ENCODE measurements at places on chromosomes 13 and 19.
A peak's percentile ranks its signal among the peaks of the same experiment; 100 is the strongest.

GRCh38 chr19:39795001-39795400 lies 16.3 kb downstream of the LEUTX start:
- no peak for DNase-seq

GRCh38 chr19:51320280-51320657 lies 8.8 kb downstream of the IGLON5 start:
- peak; percentile 40 for DNase-seq

- DNase-seq = no peak
These were observed 56.2 kb upstream of the ARHGEF7 start for GRCh38 chr13:111058796-111059506.

DNA sequence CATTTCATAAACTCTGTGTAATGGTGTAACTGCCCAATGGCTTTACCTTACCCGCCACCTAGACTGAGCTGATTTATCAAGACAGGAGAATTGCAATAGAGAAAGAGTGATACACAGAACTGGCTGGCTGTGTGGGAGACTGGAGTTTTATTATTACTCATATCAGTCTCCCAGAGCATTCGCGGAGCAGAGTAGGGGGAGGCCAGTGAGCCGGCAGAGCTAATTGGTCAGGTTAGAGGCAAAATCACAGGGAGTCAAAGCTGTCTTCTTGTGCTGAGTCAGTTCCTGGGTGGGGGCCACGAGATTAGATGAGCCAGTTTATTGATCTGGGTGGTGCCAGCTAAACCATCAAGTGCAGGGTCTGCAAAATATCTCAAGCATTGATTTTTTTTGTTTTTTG lies 23.4 kb upstream of the SLITRK1 start:
- no peak for DNase-seq

DNA sequence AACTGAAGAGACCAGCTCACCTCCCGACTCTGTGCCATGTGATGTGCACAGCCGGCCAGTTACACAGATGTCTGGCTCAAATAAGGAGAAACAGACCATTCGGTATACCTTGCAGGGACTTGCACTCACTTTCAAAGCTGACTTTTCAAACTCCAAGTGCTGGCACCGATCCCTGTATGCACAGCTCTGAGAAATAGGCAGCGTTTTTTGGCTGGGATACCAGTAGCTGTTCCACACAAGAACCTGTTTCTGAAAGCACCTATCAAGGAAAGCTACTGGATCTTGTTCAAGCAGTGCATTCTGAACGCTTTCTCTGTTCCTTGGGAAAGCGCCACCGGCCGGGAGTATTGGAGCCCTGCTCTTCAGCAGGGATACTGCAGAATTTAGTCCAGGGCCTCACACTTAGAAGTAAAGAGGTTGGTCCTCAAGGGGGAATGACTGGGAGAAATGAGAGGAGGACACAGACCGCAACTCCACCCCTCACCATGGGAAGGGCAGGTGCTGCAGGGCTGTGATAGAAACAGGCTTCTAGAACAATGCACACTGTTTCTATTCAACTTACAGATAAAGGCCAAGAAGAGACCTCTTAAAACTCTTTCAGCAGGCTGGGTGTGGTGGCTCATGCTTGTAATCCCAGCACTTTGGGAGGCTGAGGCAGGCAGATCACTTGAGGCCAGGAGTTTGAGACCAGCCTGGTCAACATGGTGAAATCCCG lies 53.6 kb upstream of the PABPC3 start:
- no peak for DNase-seq

DNA sequence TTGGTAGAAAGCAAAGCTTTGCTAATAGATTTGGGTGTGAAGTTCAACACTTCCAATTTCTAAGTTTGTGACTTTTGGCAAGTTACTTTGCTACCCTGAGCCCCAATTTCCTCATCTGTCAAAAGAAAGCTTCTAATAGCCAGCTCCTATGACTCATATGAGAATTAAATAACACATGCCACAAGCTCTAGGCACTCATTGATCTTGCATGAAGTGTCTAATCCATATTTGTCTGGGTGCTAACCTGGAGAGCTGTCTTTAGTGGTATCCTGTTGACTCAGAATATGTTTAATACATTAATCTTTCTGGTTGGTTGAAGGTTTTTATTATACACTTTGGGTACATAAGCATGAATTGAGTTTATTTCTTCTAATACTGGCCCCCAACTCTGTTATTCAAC lies 188.8 kb downstream of the POSTN start:
- DNase-seq = no peak

DNA sequence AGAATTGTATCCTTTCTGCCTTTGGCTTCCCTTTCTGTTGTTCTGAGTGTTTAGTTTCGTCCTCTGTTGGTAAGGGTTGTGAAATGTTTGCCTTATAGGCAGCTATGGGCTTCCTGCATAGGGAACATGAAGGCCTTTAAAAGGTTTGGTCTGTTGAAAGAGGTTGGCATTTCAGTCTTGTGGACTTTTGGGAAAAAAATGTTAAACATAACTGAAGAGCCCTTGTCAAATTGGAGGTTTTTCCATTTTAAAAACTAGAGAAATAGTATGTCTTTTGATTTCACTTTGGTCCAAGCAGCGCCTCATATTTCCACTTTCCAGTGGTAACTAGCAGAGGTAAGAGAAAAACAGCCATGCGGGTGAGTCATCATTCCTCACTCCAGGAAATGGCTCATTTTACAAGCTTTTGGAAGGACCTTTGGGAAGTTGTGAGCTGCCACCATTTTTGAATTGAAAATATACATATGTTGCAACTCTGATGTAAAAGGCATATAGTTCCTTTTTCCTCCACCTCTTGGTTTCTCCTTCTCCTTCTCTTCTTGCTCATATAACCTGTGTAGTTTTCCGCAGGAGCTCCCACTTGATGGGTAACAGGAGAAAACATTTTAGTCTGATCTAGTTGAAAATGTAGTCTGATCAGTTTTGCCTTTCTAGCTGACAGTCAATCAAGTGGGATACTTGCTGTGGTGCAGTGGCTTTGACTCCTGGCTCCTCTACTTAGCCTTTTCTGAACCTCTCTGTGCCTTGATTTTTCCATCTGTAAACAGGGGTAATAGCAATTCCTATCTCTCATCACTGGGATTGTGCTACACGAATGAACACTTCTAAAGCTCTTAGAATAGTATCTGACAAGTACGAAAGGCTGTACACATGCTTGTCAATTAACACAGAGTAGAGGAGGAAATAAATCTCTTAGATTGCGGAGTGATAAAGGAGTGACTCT lies 23.0 kb downstream of the GPC6 start:
- no peak for DNase-seq

DNA sequence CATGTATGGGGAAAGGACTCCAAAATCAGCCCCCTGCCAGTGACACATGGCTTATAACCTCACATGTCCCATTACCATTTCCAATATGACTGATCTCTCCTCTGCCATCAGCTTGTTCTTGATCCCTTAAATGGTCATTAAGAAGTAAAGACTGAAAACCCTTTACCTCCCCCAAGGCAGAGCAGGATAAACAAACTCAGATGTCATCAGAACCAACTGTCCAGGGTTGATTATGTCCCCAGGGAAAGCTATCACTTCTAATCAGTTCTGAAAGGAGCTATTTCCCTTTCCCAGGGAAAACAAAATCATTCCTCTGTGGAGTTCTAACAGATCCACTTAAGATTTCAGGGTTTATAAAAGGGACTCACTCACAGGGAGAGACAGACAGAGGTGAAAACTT lies 350.9 kb downstream of the SUCLA2 start:
- DNase-seq = no peak

GRCh38 chr13:28528848-28529247 lies 33.9 kb upstream of the FLT1 start:
- DNase-seq = no peak

- DNase-seq = no peak
These were observed 139.8 kb upstream of the SOX1 start for GRCh38 chr13:111927181-111927540.

- DNase-seq = no peak
These were observed 14.4 kb downstream of the DCAF15 start for GRCh38 chr19:13966684-13967128.

DNA sequence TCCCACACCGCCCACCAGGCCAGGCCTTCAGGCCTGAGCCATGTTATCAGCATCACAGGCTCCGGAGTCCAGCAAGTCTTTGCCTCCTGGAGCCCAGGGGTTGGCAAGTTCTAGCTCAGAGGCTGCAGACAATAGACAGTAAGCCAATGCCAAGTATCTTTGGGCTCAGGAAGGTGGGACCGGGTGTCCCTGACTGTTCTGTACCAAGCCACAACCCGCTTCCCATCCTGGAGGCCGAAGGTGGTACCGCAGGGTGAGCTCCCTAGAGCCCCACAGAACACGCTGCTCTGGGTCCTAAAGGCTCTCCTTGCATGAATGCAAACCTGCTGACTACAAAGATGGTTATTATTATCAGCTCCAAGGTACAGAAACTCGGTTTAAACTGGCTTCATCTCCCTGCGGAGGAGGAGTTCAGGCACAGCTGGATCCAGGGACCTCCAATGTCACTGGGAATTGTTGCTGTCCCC lies 5.5 kb upstream of the FSTL3 start:
- no peak for DNase-seq

GRCh38 chr13:111895896-111896821 lies 170.8 kb upstream of the SOX1 start:
- DNase-seq = no peak

DNA sequence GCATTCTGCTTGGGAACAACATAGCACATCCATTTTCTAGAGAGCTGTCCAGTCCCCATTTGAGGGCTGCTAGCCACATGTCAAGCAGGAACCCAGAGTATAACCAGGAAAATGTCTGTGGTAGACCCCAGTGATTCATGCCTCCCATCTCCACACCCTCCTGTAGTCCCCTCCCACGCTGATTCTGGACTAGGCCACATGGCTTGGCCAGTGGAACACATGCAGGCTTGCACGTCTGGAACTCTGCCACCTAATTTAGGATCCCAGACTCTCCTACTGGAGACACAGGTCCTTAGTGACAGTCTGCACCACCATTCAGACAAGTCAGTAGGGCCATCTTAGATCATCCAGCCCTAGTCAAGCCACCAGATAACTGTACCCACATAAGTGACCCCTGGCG lies 149.8 kb downstream of the ZIC5 start:
- DNase-seq = no peak

- no peak for DNase-seq
These were observed 3.0 kb downstream of the PAK4 start for GRCh38 chr19:39128516-39129079.

DNA sequence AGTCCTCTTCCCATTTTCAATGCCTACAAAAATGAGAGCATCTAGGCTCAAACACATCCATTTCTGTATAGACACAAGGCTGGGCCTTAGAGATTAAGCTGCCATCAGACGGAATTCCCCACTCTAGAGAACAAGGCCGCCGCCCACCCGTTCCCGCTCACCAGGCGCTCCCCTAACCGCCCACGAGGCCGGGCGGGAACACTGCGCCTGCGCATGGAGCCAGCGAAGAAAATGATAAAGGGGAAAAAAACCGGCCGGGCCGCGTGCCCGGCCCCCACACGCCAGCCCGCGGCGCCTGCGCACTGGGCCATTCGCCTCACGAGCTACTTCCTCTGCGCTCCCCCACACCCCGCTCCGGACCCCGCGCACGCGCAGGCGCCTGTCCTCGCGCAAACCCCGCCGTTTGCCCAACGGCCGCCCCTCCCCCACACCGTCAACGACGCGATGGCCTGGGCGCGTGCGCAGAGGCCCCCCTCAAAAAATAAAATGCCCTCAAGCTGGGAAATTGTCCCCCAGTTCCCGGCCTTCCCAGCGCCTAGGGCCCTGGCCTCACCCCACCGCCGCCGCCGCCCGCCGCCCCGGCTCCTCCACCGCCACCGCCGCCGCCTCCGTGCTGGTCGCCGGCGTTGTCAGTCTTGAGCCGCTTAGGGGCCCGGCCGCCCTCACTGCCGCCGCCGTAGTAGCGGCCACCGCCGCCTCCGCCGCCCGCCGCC lies 483 bp downstream of the HNRNPL start:
- peak; percentile 99 for DNase-seq

DNA sequence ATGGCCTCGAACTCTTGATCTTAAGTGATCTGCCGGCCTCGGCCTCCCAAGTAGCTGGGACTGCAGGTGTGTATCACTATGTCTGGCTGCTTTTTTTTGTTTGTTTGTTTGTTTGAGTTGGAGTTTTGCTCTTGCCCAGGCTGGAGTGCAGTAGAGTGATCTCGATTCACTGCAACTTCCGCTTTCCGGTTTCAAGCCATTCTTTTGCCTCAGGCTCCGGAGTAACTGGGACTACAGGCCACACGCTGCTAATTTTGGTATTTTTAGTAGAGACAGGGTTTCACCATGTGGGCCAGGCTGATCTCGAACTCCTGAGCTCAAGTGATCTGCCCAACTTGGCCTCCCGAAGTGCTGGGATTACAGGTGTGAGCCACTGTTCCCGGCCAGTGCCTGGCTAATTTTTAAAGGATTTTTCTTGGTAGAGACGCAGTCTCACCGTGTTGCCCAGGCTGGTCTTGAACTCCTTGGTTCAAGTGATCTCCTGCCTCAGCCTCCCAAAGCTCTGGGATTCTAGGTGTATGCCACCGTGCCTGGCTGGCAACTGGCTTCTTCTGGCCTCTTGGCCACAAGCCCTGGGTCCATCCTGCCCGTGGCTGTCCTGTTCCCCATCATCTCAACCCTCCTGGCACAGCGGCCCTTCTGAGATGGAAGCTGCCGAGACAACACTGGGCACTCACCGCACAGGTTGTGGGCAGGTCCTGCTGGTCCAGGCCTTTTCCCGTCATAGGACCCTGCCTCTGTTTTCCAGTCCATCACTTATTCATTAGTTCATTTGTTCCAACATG lies 11.5 kb downstream of the TECR start:
- DNase-seq = no peak

Measured in iPS-NIHi11 (cell line).